ENCODE measurements at places on chromosomes 2 and 18.

DNA sequence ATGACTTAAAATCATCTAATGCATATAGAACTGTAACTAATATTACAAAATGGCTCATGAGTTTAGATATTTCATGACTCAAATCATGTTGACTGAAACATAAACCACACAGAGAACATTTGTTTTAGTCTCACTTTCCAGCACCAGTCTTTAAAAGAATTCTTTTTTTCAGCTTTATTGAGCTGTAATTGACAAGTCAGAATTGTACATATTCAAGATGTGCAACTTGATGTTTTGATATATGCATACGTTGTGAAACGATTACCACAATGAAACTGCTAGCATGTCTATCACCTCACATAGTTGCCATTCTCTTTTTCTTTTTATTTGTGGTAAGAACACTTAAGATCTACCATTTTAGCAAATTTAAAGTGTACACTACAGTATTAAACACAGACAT is 25.0 kb upstream of the TMEM178A start:
- DNase-seq = no peak

DNA sequence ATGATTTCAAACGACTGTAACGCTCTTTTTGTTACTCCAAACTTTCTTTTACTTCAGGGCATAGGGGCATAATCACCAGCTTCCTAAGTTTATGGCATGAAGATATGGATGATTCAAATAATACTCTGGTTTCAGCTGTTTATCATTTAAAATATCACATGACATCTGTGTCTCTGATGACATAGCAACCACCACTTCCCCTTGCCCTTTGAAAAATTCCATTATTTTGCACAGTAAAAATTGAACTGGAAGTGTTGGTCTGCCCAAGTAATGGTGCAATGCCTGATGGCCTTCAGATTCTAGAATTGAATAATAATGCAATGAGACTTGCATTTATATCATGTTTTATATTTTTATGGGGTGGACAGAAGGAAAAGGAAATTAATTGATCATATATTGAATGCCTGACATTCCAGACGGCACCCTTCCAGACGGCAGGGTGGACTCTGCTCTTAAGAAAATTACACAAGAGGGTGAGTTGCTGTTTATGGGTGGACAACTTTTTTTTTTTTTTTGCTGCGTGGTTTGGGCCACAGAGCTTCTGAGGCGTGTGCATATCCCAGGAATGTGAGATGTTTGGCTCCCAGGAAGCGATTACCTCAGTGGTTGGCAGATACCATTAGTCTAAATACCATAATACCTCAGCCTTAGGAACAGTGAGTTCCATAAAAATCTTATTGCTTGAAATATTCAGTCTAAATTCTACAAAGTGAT is 101.7 kb upstream of the ZNF521 start:
- DNase-seq = no peak

DNA sequence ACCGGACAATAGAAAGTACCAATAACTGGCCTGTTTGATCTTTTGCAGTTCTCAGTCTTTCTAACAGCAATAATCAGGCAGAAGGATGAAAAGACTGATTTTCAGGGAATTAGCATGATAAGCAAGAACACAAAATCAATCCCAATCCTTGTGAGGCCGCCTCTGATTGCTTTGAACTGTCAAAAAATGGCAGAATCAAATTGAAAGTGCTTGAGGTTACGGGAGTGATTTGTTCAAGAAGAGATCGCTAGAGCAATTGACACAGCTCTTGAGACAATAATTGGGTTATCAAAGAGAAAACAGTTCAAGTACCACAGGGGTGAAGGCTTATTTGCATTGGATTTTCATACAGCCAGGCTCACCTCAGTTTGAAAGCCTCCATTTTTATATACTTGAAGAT is 663.4 kb downstream of the ARHGAP15 start:
- DNase-seq = no peak

DNA sequence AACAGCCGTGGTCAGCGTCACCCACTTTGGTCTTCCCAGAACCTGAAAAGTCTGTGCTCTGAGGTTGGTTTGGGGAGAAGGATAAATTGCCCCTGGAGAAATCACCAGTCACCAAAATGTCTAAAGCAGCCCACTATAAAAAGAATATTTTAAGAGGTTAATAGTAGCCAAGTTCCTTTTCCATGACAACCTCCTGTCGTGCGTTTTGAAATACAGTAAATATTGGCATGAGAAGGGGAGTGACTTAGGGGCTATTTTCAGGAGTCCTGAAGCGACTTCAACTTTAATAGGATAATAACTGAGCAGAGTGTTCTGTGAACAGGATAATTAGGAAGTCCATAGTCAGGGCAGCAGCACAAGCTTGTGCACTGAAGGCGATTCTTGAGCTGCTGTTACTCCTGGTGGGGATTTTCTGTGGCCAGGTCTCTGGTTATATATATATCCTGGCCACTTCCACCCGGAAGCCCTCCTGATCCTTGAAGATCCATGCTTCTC is 49.3 kb downstream of the RNF144A start:
- peak; percentile 4 for DNase-seq

GRCh38 chr2:73601780-73602179 is 40.4 kb downstream of the NAT8 start:
- DNase-seq = no peak

- no peak for DNase-seq
Observed at GRCh38 chr2:20401489-20401835, 45.4 kb upstream of the RHOB start.

- no peak for DNase-seq
Observed at GRCh38 chr18:10006311-10006893, 92.6 kb downstream of the VAPA start.

GRCh38 chr2:206790311-206790935 is 25.0 kb downstream of the FASTKD2 start:
- no peak for DNase-seq

DNA sequence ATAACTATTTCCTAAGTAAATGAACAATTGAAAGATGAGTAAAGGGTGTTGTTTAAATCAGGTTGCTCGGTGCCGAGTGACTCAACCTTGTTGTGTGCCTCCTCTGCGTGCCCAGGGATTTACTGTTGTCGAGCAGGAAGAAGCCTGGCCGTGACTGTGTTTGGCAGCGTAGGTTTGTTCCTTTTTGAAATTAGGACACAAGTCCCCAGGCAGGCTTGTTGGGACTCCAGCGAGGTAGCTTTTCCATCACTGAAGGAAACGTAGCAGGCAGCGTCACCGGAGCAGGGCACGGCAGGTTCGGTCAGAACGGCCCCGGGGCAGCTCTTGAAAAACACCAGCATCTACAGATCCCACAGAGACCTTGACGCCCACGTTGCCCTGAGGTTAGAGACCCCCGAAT is 48.6 kb downstream of the TMEM18 start:
- no peak for DNase-seq

GRCh38 chr2:229920011-229920641 is 1.7 kb downstream of the TRIP12 start:
- DNase-seq = peak; percentile 25

- DNase-seq = no peak
Observed at GRCh38 chr2:133790711-133791110, 222.4 kb upstream of the NCKAP5 start.

DNA sequence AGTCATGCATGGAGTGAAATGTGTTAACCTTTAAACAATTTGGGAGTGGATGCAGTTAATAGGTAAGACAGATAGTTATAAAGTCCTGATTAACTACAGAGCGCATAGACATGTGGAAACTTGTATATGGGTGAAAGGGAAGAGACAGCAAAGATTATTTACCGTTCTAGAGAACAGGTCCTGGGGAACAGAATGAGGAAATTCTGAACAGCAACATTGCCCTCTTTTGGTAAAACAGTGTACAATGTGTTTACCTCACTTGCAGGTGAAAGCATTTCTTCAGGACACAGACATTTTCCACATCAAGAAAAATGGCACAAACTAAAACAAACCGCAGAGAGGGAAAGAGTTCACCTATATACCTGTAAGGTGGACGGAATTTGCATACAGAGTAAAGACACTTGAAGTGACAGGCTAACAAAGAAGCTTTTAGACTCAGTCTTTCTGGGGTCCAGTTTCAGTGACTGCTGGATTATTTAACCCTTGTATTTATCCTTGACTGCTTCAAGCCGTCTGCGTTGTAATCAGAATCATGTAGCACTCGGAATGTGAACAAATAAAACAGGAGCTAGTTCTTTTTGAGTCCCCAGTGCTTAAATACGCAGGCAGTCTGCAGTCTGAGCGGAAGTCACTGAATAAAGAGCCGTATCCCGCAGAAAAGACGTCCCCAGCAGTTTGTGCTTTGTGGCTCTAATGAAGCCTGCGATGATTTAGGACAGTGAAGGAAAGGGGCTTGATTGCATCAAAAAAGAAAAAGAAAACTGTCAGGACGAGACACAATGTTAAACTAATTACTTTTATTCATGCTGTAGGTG is 364.8 kb upstream of the GALNT5 start:
- peak; percentile 25 for DNase-seq

DNA sequence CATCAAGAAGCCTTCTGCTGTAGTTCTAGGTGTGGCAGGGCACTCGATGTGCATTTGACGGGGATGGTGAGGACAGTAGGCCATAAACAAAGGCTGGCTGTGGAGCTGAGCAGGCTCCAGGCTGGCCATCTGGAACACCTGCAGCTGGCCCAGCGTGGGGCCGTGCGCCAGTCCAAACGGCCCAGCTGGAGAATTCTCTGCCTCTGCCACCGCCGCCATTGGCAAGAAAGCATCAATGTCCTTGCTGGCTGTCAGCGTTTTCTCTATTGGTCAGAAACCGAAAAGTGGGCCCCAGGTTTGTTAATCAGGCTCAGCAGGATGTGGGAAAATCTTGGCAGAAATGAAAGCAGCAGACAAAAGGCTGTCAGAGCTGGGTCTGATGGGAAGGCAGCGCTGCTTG is 24.0 kb upstream of the CTIF start:
- DNase-seq = no peak

GRCh38 chr2:240472078-240472790 is 36.8 kb downstream of the GPC1 start:
- DNase-seq = no peak

GRCh38 chr2:31235504-31235902 is 1.6 kb downstream of the EHD3 start:
- DNase-seq = no peak

DNA sequence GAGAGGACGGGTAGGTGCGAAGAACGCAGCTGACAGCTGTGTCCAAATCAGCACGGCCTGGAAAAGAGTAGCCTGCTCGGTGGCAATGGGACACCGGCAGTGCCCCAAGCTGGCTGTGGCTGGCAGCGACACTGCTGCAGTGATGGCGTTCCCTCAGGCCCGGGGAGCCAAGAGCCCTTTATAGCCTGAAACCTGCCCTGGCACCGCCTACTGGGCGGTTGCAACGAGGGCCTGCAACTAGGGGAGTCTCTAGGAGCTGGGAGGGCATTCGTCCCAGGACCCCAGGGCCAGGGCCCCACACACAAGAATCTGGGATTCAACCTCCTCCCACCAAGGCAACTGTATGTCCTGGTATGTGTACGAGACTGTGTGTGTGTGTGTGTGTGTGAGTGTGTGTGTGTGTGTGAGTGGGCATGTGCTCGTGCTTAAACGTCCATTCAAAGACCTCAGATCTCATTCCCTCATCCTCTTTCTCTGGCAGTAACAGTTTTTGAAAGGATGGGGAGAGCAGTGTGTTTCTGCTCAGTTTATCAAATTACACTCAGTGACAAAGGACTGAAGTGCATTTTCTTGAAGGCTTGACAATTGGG is 6.8 kb upstream of the CYP26B1 start:
- DNase-seq = no peak

DNA sequence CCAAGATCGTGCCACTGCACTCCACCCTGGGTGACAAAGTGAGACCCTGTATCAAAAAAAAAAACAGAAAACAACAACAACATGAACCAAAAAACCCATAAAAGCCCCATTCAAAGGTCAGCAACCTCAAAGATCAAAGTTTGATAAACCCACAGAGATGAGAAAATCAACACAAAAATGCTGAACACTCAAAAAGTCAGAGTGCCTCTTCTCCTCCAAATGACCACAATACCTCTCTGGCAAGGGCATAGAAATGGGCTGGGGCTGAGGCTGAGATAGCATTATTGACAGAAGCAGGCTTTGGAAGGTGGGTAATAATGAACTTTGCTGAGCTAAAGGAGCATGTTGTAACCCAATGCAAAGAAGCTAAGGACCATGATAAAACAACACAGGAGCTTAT is 66.3 kb downstream of the FARP2 start:
- no peak for DNase-seq

DNA sequence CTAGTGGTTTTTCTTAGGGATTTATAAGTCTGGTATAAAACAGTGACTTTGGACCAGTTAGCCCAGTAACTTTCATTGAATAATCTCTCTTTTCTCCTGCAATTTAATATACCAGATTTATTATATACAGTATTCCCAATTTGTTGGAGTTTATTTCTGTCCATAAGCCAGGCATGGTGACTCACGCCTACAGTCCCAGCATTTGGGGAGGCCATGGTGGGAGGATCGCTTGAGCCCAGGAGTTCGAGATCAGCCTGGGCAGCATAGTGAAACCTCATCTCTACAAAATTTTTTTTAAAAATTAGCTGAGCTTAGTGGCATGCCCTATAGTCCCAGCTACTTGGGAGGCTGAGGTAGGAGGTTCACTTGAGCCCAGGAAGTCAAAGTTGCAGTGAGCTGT is 26.7 kb downstream of the CNNM4 start:
- DNase-seq = no peak

- no peak for DNase-seq
Observed at GRCh38 chr2:175877845-175878544, 124.1 kb downstream of the LNPK start.

DNA sequence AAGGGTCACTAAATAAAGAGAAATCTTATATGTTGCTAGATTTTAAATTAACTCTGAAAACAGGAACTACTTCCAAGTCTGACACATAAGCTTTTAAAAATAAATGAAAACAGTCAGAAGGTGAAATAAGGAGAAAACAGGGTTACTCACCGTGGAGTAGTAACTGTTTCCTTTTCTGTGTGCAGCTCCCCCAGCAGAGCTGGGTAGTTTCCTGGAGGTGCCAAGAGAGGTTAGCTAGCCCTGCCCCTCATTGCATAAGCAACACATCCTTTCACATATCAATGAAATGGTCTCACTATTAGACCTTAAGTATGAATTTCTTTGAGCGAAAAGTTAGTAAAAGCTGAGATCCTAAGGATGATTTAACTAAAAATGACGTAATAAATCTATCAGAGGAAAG is 54.0 kb upstream of the GPR75 start:
- no peak for DNase-seq

GRCh38 chr2:112794131-112794733 is 9.9 kb upstream of the IL1A start:
- no peak for DNase-seq

DNA sequence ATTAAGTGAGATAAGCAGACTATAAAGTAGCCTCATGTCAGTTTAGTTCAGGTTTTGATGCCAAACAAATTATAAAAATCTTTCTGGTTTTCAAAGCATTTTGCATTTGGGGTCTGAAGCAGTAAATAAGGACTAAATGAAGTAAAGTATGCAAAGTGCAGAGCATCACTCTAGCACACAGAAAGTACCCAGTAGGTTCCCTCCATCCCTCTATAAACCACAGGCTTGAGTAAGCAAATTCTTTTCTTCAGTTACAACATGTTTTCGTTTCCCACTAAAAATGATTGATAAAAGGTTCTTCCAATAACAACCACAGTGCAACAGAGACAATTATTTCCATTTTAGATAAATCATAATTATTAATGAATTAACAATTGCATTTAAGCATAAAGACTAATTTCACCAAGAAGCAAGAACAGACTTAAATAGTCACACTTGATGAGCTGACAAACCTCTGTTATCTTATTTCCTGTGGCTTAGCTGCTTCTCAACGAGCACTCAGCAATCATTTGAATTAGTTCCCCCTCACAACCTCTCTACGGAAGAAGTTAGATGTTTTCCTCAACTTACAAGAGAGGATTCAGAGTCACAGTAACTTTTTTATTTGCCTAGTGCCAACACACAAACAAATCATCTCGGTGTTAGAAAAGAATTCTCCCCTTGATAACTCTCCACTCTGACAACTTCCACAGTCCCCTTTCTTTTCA is 249.8 kb downstream of the NBAS start:
- no peak for DNase-seq

GRCh38 chr18:69944436-69944835 is 3.2 kb downstream of the CD226 start:
- DNase-seq = no peak
